ENCODE measurements at places on chromosomes 7 and 10. TPM values are rescaled to one million over a fixed set of nuclear protein-coding genes. Genes with fewer than 3 reads are reported as not detected.

The KDM7A gene
- 17.5 TPM for polyA plus RNA-seq

The VIPR2 gene
- polyA plus RNA-seq = 2.6 TPM

The ETV1 gene
- 45.6 TPM for polyA plus RNA-seq

The OAT gene
- polyA plus RNA-seq = 91.5 TPM

- DNase-seq = no peak
Measured at GRCh38 chr7:33882040-33882837, 23.1 kb upstream of the BMPER start.

GRCh38 chr10:7389346-7389745, 21.5 kb downstream of the SFMBT2 start:
- DNase-seq = no peak

The NPVF gene
- polyA plus RNA-seq = not detected

The NPY4R gene
- polyA plus RNA-seq = not detected

DNA sequence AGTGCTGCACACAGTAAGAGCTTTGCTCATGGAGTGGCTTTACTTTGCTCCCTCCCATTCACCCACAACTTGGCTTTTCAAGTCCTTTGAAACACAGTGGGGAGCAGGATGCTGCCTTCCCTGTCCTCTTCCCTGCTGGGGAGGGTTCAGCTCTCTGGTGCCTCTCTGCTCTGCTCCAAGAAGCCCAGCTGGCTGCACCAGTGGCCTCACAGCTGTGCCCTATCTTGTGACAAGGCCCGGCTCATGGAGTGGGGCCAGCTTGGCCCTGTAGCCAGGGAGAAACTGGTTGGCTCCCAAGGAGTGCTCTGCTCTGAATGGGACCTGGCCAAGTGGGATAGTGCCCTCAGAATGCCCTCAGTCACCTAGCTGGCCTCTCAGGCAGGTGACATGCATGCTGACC, 212.3 kb upstream of the ZMIZ1 start:
- peak; percentile 42 for DNase-seq

GRCh38 chr7:25665374-25665773, 437.1 kb upstream of the NPVF start:
- no peak for DNase-seq

The ZKSCAN1 gene
- 76.7 TPM for polyA plus RNA-seq

DNA sequence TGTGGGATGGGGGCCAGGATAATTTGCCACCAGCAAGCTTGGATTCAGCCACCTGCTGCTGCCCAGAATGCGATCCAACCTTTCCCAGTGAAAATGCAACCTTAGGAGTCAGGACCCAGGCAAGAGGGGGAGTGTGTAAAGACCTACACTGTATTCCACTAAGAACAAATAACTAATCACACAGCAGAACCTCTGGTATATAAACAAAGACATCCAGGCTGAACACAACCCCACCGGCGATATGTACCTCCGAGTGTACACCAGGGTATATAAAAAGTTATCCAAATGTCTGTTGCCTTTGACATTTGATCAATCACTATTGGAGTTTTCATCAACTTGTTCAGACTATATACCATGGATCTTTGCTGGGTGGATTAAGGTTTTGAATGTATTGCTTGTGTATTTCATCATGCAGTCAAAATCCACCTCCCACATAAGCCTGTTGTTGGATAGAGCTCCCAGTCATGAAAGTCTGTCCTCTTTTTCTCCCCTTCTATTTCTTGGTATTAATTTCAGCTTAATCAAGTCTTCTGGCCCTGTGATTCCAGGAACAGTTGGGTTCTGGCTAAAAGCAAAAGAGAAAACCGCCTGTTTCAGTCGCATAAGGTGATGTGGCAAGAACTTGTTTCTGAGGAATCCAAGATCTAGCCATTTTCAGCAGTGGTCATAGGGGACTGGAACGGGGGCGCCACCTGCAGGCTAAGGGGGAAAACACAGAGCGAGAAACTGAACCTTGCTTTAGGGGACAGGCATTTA, 290.7 kb downstream of the CCDC3 start:
- DNase-seq = peak; percentile 77

DNA sequence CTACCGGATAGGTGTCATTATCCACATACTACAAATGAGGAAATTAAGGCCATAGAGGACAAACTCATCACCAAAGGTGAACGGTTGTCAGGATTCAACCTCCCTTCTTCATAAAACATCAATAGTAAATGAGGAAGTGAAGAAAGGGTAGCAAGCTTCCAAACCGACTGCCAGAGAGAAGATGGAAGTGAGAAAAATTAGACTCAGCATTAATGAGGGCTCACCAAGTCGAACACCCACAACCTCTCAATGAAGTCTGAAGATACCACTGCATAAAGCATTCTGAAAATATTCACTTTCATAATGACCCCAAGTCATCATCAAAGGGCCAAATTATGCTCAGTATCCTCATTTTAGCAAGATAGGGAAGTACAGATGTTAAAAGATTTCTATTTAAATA, 29.6 kb downstream of the ABCB4 start:
- DNase-seq = no peak

DNA sequence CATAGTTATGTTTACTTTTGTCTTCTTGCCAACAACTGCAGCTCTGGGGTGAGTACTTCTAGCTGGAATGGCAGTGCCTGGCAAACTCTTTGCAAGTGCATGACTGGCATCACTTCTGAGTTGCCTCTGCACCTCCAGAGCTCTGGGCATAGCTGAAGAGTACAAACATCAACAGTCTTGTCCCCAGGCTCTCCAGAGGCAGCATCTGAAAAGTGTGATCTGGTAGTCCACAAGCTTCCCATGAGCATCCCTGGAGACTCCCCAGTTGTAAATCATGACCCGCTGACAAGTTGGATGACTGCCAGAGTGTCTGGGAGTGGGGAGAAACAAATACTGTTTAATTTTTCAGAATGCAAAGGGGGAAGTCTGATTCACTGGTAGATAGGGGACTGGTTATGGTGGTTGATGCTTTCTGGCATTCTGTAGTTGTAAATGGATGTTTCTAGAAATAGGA, 138.9 kb upstream of the CDK13 start:
- DNase-seq = peak; percentile 63

The AGAP6 gene
- polyA plus RNA-seq = 37.6 TPM

DNA sequence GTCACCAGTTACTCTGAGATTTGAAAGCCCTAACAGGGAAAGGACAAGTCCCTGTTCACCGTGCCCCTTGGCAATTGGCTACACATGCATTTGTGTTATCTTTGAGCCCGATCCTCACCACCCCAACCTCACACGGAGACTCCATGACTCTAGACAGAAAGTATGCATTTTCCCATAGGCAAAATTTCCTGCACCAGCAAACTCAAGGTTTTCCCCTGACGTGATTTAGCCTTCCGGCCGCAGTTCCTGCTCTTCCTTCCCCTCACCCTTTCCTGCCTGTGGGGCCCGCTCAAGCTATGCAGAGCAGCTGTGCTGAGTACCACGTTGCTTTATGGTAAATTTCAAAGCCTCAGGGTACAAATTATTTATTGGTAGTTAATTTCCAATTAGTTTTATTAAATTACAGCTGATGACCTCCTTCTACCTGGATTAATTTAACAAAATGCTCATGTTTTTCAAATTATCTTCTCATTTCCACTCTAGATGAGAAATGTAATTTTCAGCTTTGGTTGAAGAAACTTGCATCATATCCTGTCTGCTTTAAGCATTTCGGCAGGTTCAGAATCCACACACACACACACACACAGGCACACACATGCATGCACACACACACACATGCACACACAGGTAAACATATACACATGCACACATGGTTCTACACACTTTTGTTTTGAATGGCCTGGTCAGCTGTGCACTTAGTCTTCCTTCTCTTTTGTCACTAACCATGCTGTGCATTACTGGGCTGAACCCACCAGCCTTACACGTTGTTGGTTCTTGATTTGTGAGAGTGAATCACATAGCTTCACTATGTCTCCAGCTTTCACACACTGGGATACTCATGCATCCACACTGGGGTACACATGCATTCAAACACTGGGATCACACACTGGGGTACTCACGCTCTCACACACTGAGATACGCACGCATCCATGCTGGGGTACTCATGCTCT, 283.1 kb upstream of the PITRM1 start:
- DNase-seq = no peak

The SEPTIN14 gene
- 0.67 TPM for polyA plus RNA-seq

The ASB10 gene
- not detected for polyA plus RNA-seq

GRCh38 chr7:604001-604883, 84.6 kb upstream of the PDGFA start:
- no peak for DNase-seq

- DNase-seq = no peak
Measured at GRCh38 chr7:131381069-131381838, 53.6 kb downstream of the MKLN1 start.

DNA sequence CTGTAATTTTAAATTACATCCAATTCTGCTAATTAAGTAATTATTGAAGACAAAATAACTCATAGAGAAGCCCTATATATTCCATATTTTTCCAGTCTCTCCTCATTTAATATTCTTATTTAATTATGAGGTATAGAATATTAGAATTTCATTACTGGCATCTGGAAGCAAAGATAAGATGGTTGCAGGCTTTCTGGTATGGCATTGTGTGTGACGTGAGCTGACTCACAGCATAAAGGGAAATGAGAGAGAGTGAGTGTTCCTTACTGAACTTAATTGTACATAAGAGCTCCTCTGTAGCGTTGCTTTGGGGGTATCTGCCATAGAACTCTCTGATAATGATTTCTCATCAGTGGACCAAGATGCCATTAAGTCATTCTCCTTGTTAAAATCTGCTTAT, 127.4 kb upstream of the TEX47 start:
- DNase-seq = no peak

DNA sequence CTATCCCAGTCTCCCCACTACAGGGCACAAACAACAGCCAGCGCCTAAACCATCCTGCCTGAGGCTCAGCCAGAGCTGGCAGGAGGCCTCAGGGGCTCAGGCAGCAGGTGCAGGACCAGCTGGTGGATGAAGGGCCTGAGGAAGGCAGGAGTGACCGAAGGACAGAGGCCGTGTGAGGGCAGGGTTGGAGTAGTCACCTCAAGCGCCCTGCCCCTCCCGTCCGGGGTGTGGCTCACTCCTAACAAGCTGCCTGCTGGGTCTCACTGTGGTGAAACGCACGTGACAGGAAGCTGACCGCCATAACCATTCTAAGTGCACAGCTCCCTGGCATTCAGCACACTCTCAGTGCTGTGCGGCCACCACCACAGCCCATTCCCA, 281.1 kb downstream of the ELFN1 start:
- no peak for DNase-seq

- no peak for DNase-seq
Measured at GRCh38 chr7:39609935-39610263, 13.5 kb upstream of the RALA start.

GRCh38 chr10:123142701-123143161, 5.2 kb upstream of the HMX2 start:
- no peak for DNase-seq

DNA sequence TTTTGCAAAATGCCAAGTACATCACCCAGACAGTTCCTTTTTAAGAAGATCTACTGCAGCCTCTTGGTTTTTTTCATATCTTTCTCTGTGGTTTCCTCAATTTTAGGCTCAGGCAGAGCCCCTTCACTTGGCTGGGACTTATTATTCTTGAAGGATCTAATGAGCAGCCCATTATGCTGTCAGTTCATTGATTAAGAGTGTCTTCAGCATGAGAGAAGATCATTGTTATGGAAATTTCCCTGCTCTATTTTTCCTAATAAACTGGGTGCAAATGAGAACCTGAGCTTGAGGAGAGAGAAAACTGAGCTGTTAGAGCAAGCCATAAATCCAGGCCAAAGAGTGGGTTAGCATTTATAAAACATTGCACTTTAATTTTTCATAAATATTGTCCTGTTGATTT, 146.5 kb downstream of the SEC23IP start:
- DNase-seq = no peak

The AKR1C8 gene
- 0.20 TPM for polyA plus RNA-seq

DNA sequence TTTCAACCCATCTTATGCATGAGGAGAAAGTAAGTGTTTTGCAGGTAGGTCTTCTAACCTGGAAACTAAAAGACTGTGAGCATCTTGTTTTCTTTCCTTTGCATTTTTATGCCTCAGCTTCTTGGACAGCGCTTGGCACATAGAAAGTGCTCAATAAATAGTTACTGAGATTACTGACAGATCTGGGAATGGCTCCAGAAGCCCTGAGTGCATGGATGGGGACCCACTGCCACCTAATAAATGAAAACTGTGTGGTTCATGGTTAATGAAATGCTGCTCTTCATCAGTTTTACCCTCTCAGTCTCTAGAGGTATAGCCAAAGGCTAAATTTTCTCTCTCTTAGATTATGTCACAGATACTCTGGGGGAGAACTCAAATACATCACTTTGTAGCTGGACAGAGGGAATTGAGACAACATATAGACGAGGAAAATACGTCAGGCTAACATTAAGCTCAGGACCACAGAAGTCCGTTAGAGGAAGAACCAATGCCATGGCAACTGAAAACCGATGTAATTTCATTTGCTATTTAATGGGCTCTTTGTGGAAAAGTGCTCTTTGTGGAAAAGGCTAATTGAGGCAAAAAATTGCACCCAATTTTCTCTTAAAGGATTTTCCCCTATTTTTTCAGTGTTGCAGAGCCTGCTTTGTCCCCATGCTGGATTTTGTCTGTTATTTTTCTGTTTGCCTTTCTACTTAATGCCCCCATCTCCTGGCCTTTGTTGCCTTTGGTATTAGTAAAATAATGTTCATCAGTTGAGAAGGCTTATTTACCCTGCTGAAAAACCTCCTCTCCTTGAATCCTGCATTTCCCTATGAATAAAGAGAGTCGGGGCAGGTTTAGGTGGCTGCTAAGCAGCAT, 17.8 kb downstream of the ASB4 start:
- DNase-seq = no peak

DNA sequence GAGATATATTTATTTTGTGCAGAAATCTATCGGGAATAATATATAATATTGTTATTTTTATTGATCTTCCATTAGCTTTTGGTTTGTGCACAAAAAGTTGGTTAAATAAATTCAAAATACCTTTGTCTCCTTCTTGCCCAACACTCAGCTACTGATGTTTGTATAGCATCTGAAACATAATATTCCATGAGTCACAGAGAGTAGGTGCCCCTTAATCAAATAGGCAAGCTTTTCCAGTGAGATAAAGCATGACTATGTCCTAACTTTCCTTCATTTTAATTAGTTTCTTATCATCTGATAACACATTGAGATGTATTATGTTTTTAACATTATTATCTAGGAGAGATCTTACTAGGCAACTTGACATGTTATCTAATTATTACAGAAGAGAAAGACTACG, 432.2 kb downstream of the KIF20B start:
- no peak for DNase-seq

DNA sequence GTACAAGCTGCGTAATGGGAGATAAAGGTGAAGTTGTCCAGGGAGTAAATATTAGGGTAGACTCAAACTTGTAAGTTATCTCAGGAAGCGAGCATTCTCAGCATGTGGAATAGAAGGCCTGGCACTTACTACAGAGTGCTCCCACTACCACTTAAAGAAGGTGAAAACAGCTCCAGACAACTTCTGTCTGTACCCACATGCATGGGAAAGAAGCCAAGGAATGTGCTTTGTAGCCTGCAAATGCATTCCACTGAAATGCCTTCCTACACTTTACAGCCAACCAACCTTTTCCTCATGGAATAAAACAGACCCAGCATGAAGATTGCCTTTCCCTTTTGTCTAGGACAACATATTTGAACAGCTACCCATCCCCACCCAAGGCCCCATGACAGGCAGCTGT, 45.4 kb upstream of the NPSR1 start:
- DNase-seq = no peak

- no peak for DNase-seq
Measured at GRCh38 chr10:101492814-101493213, 95.2 kb downstream of the POLL start.

GRCh38 chr7:129401967-129402860, 32.0 kb upstream of the STRIP2 start:
- DNase-seq = no peak

The SP8 gene
- polyA plus RNA-seq = not detected

Data from left kidney (tissue), 8 donors.